ENCODE measurements at places on chromosomes 12 and 14.

DNA sequence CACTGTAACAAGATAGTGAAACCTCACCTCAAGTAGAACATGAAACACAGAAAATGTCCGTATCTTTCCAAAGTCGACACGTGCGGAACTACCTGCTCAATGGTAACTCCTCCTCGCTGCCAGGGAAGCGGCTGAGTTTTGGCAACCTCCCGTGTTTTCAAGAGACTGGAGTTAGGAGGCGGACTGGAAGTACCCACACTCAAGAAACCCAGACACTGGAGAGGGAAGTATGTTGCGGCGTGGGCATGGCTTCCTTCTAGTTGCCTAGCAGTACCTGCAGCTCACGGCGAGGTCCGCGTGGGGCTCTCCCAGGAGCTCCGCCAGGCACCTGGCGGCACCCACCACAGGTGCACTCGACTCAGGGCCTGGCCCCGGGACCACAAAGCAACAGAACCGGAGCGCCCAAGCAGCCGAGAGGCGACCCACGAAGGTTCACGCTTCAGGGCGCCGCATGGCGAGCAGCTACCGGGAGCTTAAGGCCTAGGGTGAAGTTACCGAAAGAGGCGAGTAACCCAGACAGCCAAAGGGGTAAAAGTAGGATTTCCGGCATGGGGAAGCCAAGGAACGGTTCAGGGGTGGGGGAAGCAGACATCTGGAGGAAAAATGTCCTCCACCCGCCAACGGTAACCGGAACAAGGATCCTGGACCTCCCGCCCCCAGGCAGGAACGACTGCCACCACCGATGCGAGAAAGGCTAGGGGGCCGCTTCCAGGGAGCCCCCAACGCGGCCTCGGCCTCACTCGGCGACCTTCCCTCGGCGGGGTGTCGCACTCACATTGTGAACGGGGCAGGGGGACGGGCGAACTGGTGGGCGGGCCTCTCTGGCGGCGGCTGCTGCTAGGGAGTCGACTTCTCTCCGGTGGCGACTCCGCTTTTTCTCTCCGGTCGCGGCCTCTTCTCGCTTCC lies 608 bp downstream of the PTGES3 start:
- peak; percentile 28 for DNase-seq

DNA sequence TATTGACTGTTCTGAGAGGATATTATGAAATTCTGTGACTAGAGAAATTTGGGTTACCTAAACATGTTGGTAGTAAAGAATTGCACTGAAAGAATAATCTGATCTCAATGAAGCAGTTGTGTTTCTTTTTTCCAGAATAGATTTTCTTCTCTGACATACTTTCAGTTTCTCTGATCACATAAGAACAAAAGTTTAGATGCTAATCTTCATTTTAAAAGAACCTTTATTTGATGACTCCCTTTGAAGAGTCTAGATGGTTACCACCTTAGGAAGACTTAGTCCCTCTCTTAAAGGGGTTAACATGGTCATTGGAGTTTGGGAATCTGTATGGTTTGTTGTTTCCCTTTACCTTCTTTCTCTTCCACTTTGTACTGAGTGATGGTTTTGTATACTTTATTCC lies 58.6 kb downstream of the MON2 start:
- DNase-seq: no peak

DNA sequence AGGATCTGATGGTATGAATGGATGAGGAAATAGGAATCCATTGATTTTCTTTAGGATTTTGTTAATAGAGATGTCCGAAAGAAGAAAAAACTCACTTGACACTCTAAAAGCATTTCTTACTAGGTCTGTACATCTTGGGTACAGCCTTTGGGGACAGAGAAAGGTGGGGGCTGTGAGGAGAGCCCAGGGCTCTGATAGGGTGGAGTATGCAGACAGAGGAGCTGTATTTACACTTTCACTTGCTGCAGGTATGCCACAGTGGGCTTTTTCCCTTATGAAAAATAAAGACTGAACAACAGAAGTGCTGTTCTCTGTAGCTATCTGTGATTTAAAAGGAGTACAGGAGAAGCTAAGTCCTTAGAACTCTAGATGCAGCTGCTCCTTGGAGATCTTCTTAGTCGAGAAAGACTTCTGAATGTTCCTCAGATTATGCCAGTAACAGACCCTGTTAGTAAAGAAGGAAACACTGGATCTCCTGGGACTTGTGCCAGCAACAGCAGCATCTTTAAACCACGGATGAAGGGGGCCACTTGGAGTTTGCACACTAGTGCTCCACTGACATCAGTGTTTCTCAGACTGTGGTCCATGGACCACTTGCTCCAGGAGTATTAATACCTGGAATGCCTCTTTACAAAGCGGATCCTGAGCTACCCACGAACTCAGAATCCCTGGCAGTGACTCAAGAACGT lies 19.4 kb upstream of the RTRAF start:
- no peak for DNase-seq

DNA sequence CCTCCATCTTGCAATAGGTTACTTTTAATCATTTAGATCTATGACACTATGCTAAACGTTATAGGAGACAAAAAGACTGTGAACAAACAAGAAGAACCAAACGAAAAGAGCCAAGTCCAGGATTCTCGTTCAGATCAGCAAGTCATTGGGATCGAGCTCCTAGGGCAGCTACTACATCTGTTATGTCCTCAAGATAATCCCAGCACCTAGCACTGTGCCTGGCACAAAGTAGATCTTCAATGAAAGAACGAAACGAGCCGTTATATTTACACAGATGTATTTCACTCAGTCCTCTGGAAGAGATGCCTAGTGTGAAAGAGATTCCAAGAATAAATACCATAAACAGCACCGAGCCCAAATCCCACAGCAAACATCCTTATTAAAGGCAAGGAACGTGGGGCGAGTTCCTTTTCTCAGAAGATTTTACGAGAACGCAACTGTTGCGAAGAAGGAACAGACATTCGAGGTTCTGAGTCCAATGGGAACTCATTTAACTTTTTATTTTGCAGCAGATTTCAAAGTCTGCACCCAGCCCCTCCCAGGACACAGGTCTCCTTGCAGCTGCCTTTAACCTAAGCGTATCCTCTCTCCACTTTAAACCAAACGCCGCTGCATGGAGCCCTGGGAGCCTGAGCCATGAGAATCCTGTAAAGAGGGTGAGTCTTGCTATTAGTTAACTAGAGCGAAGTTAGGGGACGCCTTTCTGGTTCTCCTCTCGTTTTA lies 544 bp upstream of the TDP1 start:
- DNase-seq: no peak

- DNase-seq: no peak
These were observed 43.2 kb downstream of the DUSP16 start for GRCh38 chr12:12519354-12519998.

DNA sequence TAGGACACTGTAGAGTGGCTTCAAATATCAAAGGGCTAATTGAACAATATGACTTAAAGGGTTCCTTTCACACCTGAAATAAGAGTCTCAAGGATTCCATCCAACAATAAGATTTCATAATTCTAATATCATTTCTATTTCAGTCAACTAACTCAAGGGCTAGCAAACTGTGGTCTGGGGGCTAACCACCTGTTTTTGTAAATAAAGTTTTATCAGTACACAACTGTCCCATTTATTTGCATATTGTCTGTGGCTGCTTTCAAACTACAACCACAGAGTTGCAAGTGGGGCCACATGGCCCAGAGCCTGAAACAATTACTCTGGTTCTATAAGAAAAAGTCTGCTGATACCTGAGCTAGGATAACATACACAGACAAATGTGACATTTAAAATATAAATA lies 29.1 kb downstream of the MED13L start:
- DNase-seq: no peak

DNA sequence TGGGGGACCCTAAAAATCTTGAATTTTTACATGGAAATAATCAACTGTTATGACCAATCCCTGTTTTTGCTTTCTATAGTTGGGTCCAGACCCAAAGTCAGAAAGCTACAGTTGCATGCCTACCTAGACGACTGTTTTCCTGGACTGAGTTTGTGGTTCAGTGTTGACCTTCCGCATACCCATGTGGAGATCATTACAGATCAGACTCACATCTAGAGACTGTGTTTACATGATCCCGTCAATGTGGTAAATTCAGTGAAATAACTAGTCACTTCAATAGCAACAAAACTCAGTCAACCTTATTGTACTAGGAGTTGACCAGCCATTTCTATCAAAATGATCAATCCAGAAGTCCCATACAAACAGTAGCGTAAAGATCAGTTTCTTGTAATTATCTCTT lies 257.6 kb downstream of the EGLN3 start:
- no peak for DNase-seq

Measured in caudate nucleus (tissue), 63 donors.